ENCODE measurements at places on chromosomes 1 and 21.
A peak's percentile ranks its signal among the peaks of the same experiment; 100 is the strongest.

GRCh38 chr1:109254621-109255096 lies 5.3 kb downstream of the CELSR2 start:
- DNase-seq = peak; percentile 40

DNA sequence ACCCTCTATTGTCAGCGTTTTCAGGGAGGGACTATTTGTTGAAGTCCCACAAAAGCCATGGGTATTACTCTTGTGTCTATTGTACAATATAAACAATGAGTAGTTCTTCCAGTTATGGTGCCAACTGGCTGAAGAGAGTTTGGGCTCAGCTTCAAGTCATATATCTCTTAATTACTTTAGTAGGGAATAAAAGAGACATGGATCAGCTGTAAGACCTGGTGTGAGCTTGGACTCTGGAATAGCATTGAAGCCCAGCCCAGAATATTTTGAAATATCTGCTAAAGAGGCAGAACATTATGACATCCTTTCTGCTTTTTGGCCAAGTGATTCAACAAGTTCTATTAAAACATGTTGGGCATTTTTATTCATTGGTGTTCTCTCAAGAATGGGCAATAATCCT lies 224.9 kb downstream of the BACH1 start:
- DNase-seq = no peak

DNA sequence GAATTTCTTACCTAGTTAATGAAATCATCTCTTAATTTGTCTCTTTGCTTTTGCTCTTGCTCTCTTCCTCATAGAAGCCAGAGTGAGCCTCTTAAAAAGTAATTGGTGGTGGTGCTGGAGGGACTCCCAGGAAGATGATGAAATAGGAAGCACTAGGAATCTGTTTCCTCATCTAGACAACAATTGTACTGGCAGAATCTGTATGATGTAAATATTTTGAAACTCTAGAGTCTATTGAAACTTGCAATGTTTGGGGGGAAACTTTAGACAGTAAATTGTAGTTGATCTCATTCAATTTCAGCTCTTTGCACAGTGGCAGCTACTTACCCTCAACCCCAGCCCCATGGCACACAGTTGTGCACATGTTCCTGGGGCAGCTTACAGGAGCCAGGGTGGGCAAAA lies 10.6 kb downstream of the RGSL1 start:
- peak; percentile 81 for DNase-seq

GRCh38 chr1:246772686-246773085 lies 48.5 kb downstream of the SCCPDH start:
- no peak for DNase-seq

DNA sequence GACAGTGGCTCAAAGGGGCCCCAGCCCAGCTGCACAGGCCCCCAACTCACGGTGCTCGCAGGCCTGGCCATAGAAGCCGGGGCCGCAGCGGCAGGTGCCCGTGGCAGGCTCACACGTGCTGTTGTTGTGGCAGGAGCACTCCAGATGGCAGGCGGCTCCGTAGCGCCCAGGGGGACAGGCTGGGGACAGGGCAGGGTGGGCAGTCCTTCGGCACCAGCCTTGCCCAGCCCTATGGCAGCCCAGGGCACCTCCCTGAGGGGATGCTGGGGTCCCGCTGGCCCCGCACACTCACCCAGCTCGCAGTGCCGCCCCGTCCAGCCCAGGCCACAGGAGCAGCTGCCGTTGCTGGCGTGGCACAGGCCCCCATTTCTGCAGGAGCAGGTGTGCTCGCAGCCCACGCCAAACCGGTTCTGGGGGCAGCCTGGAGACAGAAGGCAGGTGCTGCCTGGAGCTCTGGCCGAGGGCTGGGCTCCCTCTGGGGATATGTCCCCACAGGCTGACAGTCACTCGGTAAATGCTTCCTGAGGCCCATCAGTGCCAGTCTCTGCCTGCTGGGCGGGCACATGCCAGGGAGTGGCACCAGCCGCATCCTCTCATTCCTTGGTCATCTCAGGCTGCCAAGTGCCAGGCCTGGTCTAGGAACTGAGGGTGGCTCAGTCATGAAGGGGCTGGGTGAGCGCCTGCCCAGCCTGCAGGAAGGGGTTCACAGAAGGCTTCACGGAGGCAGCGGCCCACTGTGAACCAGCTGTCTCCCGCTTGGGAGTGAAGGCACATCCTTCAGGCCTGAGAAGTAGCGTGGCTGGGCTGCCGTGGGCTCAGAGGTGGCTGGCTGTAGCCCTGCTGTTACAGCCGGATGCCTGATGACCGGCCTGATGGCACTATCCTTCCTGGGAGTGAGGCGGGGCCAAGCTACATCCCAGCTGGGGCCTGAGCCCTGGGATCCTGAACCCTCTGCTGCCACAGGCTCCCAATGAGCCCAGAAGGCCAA lies 40.1 kb downstream of the ARHGEF16 start:
- no peak for DNase-seq

DNA sequence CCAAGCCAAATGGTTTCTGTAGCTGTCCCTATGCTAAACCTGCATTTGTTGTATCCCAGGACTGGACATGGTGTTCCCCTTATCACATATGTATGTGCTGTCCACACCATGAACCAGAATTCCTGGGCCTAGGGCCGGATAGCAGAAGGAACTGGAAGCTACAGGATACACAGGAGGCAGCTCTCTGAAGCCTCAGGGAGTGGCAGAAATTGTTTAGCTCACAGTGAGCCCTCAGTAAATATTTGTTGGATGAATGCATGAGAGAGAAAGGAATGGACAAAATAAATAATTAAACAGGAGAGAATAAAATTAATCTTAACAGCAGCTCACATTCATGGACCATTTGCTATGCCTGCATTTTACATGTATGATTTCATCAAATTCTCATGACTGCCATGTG lies 2.1 kb downstream of the NIPAL3 start:
- DNase-seq = no peak

DNA sequence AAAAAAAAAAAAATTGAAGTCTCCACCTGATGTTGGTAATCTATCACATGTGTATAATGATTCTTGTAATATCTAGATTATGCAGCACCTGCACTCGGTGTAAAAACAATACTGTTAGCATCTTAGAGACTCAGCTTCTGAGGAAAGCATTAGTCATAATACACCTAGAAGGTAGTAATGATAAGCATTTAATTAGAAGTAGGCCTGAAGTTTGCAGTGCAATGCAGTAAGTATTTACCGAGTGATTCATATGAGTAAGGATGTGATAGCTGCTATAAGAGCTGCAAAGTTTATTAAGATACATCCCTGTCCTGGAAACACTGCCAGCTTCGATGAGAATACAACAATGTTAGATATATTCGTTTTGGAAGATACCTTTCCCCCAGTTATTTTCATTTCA lies 196.4 kb downstream of the GREM2 start:
- no peak for DNase-seq

DNA sequence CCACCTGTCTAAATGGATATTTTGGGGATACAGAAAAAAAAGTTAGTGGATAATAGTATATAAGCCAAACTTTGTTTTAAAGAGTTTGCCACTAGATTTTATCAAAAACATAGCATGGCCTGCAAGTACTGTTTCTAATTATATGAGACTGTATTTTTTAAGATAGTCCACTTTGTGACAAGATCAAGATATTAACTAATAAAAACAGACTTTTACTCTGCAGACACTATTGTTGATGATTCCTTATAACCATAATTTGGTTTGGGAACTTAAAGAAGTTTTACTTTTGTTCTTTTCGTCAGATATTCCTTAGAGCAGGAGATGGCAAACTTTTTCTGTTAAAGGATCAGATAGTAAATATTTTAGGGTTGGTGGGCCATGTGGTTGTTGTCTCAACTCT lies 36.4 kb downstream of the SMG7 start:
- DNase-seq = no peak

DNA sequence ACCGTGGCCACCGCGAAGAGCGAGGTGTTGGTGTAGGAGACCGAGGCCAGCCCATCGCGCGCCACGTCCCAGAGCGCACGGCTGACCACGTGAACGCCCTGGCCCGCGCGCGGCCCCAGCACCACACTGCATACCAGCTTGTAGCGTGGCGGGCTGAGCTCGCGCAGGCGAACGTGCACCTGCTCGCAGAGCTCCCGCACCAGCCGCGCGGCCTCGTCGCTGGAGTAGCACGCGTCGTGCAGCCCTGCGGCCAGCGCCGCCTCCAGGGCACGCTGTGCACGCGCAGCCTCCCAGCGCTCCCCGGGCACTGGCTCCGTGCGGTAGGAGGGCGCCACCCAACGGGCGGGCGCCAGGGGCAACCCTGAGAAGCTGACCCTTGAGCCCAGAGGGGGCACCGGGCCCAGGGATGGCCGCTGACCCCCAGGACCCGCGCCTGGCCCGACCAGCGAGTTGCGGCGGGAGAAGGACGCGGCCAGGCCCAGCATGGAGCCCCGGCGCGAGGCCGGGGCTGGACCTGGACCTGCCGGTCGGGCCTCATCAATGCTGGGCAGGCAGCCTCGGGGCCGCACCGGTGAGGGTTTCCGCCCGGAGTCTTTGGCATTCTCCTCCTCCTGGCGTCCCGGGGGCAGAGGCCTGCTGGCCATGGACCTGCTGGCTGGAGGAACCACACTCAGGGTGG lies 987 bp downstream of the DYNLT4 start:
- no peak for DNase-seq

DNA sequence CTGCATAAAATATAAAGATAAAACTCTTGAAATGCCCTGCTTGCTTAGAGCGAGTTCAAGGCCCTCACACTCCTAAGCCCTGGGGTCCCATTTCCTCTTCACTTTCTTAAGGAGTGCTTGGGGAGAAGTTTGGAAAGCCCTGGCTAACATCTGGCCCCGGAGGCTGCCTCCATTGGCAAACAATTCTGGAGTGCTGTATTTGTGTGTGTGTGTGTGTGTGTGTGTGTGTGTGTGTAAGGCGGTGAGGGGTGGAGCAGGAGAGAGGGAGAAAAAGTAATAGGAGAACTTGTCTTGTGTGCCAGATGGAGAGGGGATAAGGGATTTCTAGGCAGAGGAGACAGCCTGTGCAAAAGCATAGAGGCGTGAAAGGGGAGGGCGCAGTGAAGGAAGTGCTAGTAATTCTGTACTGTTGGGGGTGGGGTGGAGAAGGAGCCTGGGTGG lies 578 bp upstream of the TRIM62 start:
- DNase-seq = peak; percentile 49

GRCh38 chr1:209692296-209692695 lies 12.3 kb upstream of the HSD11B1 start:
- no peak for DNase-seq

GRCh38 chr1:220528679-220529501 lies 954 bp downstream of the MARK1 start:
- no peak for DNase-seq

GRCh38 chr1:90501281-90501680 lies 215.8 kb downstream of the BARHL2 start:
- no peak for DNase-seq

DNA sequence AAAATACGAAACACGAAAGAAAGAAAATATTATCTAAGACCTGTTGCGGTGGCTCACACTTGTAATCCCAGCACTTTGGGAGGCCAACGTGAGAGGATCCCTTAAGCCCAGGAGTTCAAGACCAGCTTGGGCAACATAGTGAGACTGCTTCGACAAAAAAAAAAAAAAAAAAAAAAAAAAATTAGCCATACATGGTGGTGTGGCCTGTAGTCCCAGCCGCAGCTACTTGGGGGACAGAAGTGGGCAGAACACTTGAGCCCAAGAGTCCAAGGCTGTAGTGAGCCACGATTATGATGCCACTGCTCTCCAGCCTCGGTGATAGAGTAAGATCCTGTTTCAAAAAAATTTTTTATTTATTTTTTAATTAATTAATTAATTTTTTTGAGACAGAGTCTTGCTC lies 1.5 kb upstream of the RAB13 start:
- DNase-seq = no peak

DNA sequence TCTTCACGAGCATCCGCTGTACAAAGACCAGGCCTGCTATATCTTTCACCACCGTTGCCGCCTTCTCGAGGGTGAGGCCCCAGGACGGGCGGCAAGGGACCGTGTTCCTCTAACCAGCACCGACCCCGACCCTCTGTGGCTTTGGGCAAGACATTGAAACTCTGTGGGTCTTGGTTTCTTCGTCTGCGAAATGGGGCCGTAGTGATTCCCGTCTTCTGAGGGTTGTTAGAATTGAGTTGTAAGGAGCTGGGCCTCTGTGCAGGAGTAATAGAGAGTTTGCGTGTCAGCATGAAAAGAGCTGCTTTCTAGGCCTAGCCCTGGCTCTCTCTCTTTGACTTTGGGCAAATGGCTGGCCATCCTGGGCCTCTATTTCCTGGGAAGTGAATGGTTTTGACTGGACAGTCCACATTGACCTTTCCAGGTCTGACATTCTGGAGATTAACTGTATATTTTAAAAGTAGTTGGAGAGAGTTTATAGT lies 591 bp downstream of the MRPL37 start:
- peak; percentile 47 for DNase-seq

- DNase-seq = peak; percentile 89
Observed at GRCh38 chr1:93447481-93448291, at the start of gene FNBP1L. Gene FNBP1L (plus strand): TSS chr1:93448118. CDS start chr1:93448282, 164 bp downstream.

- no peak for DNase-seq
Observed at GRCh38 chr1:1272341-1273208, 1.1 kb downstream of the UBE2J2 start.

DNA sequence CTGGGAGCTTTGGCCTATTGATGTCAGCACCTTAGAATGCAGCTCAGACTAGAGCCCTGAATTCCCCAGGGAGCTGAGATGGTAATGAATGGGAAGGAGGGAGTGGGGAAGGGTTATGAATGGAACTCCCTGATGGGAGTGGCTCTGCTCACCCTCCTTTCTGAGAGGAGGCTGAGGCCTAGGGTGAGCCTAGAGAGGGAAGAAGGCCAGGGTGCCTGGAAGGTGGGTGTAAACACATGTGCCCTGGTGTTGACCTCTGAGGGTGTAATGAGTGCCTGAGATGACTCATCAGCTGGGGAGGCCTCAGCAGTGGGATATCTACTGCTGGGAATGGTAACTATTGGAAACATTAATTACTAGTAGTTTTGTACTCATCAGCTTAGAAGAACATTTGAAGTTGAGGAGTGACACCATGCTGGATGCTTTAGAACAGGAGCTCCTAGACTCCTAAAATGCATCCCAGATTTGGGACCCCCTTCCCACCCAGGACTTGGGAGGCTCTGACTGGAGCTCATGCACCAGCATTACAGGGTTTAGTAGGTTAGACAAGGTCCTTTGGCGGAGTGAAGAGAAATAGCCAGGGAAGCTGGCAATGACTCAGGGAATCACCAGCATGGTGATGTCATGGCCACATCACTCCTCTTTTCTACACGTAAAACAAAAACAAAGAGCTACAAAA lies 16.0 kb upstream of the PIGV start:
- DNase-seq = peak; percentile 27

GRCh38 chr1:213679153-213679552 lies 308.6 kb upstream of the PROX1 start:
- no peak for DNase-seq

- DNase-seq = no peak
Observed at GRCh38 chr1:157069601-157070000, 24.1 kb upstream of the ARHGEF11 start.

DNA sequence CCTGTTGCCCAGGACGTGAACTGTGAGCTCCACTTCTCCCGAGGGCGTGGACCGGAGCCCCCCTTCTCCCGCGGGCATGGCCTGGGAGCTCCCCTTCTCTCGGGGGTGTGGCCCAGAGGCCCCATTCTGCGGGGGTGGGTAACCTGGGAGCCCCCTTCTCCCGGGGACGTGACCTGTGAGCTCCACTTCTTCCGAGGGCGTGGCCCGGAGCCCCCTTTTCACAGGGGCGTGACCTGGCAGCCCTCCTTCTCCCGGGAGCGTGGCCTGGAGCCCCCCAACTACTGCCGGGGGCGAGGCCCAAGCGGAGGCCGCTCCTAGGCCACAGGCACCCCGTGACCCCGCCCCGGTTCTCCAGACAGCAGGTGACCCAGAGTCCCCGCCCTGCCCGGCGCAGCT lies 320 bp downstream of the C1orf174 start:
- DNase-seq = peak; percentile 45
